ENCODE measurements at places on chromosomes 11 and 22.
A peak's percentile ranks its signal among the peaks of the same experiment; 100 is the strongest.

DNA sequence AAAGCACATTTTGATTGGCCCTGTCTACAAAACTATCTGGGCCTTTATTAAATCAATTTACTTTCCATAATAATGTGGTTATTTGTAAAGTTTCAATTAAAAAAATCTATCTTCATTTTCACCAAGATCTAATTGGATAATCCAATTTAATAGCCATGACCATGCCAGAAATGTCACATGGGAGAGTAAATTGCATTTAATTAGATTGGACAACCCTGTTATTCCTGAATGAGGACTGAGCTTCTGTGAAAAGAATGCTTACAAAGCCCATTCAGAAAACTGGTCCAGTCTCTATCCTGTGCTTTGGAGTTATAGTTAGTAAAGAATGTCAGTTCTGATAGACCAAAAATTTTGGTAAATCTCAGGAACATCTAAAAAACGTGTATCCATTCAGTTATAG lies 541.9 kb upstream of the ANO5 start:
- DNase-seq: no peak

DNA sequence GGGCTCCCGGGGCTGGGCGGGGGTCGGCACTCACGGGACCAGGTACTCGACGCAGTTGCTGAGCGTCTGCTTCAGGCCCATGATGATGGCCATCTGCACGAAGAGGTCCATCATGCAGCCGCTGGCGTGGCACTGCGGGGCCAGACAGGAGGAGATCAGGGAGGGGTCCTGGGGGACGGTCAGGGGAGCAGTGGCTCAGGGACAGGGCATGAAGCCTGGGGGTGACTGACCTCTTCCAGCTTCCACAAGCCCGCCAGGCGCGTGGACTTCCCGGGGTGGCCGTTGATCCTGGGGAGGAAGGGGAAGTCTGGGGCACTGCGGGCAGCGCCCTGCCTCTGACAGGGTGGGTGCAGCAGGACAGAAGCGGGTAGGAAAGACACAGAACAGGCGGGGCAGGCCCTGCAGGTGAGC lies 6.1 kb upstream of the SIGIRR start:
- no peak for DNase-seq

DNA sequence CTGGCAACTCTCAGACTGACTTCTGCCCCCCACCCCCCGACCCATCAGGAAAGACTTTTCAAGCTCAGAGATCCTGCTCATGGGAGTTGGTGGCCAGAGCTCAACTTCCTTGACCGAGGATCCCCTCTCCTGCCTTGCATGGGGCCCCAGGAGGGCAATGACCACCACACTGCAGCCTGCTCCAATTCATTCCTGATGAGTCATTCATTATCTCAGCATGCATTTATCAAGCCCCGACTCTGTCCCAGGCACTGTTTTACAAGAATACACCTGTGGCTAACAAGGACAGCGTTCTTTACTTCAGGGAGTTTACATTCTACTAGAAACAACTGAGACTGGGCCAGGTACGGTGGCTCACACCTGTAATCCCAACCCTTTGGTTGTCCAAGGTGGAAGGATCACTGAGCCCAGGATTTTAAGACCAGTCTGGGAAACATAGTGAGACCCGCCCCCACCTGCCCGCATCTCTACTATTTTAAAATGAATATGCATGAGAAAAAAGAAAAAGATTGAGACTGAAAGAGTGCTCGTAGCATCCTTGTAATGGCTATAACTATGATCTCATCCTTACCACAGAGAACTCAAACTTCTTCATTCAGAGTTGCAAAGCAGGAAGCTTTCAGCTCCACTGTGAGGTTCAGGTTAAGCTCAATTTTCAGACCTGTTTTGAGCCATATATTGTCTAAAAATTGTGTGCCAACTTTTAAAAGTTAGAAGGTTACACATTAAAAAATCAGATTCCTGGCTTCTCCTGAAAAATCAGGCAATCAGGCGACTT lies 60.4 kb downstream of the FEZ1 start:
- no peak for DNase-seq

- DNase-seq: no peak
Observed at GRCh38 chr11:129013737-129014475, 71.2 kb upstream of the TP53AIP1 start.

DNA sequence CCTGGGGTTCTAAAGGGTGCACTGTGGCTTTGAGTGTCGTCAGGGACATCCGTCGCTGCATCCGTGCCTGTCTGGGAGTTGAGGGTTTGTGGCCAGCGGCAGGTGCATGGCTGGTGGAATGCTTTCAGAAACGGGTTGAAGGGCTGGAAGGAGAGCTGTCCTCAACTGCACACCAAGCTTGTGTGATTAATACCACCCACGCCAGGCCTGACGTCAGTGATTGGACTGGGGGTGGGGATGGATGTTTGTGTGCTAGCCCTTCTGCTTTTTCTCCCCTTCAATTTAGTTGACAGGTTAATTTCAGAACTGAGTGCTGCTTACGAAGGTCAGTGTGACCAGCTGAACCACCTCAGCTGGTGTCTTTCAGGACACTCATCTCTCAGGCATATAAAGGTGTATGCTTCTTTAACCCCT lies 3.2 kb upstream of the GAB2 start:
- no peak for DNase-seq

DNA sequence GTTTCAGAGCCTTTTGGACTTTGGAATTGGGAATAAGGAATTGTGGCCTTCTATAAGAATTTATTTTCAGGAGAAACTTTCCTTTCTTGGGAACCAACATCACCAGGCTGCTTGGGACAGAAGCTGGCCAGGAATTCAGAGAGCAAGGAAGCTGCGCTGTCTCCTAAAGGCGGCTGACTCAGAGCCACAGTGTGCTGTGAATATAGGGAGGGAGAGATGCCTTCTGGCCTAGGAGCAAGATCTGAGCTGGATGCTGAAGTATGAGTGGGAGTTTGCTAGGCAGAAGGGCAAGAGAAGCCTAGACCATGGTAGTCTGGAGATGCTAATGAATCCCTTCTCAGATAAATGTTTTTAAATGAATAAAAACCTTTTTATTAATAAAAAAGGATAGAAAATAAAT lies 213.7 kb upstream of the TBCEL start:
- no peak for DNase-seq

DNA sequence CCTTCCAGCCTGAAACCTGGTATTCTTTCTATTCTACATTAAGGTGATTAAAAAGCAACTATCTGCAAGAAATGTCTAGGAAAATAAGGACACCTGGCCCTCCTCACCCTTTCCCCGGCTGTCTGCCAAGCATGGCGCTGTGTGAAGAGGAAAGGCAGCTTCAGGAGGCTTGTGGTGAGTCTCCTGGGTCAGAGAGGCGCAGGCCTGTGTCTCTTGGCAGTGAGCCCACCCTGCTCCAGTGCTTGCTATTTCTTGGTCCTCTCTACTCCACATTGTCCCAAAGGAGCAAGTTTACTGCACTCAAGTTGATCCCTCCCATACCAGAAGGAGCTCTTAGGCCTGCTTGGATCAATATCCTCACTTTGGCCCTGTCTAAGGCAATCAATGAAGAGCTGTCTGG lies 520.7 kb upstream of the B3GAT1 start:
- DNase-seq: no peak

DNA sequence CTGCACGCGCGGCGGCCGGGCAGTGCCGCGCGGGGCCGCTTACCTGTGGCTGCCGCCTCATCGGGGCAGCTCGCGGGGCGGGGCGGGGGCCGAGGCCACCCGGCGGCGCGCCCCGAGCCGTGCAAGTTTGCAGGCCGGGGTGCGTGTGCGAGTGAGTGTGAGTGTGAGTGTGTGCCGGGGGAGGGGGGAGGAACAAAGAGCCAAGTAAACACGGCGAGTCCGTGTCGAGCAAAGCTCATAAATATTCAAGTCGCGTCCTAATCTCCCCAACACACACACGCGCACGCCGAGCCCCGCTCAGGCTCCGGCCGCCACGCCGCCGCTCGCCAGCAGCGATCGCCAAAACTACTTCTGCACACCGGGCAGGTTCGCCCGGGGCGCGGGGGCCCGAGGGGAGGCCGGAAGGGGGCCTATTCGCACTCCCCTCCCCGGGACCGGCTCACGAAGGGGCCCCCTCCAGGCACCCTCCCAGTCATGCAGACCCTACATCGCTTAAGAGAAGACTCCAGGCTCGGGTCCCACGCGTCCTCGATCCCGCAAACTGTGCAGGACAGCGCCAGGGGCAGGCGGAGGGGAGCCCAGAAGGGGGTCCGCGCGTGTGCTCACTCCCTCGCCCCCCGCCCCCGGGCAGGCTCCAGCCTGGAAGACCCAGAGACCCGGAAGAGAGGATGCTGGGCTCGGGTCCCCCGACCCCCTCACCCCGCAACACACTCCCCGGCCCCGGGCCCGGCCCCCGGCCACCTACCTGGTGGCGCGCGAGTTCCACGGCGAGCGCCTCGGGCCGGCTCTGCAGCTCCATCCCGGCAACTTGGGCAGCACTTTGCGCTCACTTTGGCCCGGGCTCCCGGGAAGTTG lies 827 bp downstream of the PHF21B start:
- DNase-seq: no peak

DNA sequence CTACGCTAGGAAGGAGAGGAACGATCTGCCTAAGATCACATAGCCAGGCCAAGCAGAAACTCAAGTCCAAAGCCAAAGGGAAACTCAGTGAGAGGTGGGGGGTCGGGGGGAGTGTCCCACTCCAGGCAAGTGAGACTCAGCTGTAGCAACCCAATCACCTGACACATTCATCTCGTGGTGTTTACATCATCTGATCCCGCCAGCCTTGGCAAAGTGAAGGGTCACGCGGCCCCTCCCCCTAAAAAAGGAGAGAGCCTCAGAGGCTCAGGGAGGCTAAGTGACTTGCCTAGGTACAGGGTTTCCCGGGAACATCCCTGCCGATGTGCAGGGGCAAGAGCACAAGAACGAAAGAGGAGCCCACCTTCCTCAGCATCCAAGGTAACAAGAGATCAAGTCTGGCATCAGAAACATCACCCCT lies 21.5 kb downstream of the MYH9 start:
- DNase-seq: no peak

DNA sequence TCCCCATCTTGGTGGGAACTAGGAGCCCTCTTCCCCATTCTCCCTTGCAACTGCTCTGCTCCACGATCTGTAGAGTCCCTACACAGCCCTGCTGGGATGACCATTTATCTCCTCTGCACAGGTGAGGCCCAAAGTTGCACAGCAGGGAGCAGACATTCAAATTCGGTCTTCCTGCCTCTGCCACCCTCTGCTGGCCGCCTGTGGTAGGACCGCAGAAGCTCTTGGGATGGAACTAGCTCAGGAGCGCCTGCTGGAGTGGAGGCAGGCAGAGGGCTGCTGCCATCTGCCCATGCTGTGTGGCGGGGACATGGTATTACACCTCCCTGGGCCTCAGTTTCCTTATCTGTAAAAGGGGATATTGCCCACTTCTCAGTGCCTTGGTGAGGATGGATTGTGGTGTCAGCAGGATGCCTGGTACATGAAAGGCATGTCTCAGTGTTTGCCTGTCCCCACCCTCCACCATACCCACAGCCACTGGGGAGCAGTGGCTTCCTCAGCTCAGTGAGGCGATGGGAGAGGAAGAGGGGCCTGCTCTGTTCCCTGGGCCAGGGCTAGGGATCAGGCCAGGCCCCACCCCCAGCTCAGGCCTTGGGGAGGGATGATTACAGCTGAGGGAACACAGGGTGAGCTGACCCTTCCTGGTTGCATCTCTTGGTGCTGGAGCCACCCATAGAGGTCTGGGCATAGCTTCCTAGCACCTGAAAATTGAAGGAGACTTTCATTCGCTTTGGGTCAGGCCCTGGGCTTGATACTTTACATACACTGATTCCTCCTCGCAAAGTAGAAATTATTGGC lies 11.3 kb upstream of the OMP start:
- peak; percentile 55 for DNase-seq

- no peak for DNase-seq
Observed at GRCh38 chr11:64990222-64990923, 6.4 kb downstream of the BATF2 start.

DNA sequence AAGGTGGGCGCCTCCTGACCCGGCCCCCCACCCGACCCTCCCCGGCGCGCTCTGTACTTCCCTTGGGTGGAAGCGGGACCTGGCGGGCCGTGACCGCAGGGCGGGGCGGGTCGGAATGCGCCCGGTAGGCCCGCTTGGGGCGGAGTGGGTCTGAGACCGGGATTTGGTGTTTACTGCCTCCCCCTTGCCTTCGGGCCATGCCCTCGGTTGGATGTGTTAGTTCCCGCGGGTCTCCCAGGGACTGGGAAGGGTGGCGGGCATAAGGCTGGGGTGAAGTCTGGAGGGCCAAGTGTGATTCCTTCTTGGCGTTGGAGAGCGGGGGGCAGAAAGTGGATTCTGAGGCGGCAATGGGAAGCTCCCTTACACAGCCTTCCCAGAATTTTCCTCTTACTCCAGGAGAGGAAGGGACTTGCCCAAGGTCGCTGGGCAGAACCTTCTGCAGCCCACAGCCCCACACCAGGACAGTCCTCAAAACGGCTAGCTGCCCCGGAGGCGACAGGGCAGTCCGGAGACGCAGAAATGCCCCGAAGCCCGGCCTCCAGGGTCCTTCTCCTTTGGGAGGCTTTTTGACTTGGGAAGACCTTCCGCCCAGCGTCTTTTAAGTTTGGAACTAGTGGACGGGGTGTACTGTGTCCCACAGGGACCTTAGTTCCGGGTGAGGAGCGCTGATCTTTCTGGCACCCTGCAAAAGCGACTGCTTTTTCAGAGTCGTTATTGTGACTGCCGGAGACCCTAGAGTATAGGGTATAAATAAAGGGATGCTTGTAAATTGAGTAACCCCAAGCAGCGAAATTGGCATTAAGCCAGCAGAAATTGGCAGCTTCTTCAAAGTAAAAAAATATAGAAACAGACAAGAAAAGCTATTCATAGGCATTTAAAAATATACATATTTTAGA lies 647 bp downstream of the SWAP70 start:
- peak; percentile 39 for DNase-seq

DNA sequence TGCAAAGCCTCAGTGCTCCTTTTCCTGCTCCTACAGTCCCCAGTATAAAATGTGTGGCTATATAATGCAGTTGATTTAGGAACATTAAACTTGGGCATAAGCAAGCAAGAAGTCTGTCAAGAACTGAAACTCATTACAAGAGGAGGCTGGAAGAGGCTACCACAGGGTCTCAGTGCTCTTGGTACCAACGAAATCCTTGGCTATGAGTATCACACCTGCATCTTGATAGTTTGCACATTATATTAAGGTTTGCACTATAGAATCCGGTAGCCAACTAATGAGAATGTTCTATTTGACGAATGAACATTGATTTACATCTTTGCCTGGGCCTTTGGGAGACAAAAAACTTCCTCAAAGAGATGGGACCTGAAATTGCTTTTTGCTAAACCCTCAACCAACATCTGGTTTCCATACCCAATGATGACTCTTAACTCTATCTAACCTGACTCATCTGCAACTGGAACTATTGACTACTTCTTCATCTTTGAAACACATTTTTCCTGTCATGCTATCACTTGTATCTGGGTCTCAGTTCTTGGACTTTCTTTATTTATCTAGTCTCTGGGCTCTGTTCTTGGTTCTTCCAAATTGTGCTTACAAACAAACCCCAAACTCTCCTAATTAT lies 207.2 kb upstream of the CTSC start:
- no peak for DNase-seq

Measured in anterior cingulate cortex (tissue), 58 donors.